ENCODE measurements at places on chromosomes 5 and 9. TPM values are rescaled to one million over a fixed set of nuclear protein-coding genes. Genes with fewer than 3 reads are reported as not detected.

CYLC2 gene
- not detected for total RNA-seq

GRCh38 chr5:79754865-79755555, 65.4 kb downstream of the CMYA5 start:
- no peak for DNase-seq

DNA sequence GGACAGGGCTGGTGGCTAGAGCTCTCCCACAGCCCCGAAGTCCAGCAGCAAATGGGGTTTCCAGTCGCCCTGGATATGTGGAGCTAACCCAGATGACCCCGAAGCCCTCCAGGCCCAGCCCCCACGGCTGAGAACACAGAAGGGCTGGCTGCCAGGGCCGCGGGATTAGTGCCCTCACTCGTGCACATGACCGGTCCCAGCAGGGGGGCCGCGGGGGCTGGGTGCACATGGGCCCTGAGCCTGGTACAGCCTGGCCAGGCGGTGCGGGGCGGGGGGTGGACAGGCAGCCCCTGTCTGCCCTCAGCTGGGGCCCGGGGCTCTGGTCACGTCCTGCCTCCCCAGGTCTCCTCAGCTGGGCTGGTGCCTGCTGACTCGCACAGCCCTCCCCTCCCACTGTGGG, 5.9 kb downstream of the SSNA1 start:
- no peak for DNase-seq

NOL8 gene
- 31.7 TPM for total RNA-seq

DNA sequence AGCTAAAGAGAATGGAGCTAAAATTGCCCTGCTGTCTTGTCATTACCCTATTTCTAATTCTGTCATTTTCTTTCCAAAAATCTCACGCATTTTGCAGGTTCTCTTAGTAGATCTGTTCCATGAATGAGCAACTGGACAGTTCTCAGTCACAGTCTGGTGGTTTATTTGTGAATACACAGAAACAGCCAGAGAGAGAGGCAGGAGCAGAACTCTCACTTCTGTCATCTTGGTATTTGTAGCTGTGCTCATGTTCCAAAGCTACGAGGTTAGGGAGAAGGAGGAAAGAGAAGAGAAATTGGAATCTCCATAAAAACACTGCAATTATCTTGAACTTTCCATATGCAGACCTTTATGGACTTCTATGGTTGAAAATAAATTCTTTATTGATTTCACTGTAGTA, 118.0 kb upstream of the OR13F1 start:
- DNase-seq = no peak

DNA sequence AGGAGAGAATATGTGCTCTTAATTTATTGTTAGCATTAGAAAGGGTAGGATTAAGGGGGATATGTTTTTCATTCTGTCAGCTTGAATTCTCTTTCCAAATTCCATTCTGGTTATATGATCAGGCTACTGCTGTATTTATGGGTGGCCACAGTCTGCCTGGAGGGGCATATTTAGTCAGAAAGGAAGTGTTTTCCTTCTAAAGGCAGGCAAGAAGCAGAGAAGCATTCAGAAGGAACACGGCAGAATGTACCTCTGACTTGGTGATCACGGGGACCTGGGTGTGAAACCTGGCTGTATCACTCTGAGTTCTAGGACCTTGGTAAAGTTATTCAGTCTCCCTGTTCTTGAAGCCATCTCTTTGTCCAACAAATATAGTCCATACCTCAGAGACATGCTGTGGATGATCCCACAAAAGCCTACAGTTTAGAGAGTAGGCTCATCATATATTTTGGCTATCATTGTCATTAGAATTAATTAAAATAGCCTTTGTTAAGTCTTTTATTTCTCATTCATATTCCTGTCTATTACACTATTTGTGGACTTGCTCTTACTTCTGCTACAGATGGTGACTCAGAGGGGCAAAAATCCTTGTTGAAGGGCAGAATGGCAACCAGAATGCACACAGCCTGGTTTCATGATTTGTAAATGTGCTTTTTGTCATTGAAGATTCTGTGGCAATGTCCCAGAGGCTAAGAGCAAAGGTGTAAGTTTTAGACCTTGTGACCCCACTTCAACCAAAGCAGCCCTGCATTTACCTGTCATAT, 2.7 kb downstream of the TNC start:
- no peak for DNase-seq

- no peak for DNase-seq
These were observed 33.9 kb downstream of the PSMB7 start for GRCh38 chr9:124381170-124381945.

DNA sequence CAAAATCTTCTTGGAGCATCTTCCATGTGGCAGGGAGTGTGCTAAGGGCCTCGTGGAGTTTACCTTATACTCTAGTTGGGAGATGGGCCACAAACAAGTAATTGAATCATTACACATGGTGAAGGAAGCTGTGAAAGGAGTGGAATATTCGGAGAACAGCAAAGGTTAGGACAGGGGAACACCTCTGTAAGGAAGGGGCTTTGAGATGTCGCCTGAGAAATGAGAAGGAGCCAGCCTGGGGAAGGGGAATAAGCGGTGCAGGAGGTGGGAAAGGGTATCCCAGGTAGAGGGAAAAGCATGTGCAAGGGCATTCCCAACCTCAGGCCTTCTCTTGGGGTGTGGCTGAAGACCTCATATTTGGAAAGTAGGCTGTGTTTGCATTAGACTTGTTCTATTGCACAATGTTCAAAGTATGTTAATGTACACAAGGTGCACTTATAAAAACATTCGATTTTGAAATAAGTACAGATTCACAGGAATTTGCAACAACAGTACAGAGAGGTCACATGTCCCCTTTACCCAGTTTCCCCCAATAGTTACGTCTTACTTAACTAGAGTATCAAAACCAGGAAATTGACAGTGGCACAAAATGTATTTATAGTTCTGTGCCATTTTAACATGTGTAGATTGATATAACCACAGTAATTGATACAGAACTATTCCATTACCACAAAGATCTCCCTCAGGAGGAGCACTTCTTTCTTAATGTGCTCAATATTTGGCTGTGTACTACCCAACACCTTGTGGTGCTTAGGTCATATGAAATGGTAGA, 2.4 kb upstream of the STOM start:
- no peak for DNase-seq

DNA sequence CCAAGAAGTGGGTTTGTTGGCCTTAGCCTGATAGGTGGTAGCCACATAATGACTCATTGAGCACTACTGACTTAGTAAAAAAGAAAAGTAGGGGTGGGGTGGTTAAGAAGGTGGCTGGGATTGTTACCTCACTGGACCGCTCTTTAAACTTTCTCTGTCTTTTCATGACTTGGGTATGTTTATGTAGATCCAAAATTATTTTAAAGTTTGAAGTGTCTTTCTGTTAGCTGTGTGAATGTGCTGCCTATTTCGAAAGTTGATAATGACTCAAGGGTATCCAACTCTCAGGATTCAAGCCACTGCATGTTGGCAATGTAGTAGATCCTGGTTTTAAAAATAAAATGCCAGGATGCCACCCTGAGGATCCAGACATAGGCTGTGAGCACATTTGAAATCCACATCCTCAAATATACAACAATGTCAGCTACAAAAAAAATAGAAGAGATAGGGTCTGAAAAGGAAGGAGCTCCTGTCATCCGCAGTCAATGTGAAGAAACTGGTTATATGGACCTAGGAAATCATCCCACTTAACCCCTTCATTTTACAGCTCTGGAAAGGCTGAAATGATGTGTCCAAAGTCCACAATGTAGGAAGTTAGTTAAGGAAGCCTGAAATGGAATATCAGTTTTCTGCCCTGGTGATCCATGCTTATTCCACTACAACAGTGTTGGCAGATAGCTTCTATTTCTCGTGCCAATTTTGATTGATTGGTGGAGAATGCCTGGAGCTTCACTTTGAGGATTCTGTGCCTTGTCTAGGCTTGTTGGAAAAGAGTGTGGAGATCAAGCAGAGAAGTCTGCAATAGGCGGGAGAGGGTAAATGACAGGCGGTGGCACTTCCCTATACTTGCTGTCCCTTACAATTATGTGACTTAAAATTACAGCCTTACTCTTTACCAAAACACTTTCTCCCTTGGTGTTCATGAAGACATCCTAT, 23.4 kb downstream of the ZNF462 start:
- DNase-seq = no peak

FOXD4 gene
- 0.29 TPM for total RNA-seq

DNA sequence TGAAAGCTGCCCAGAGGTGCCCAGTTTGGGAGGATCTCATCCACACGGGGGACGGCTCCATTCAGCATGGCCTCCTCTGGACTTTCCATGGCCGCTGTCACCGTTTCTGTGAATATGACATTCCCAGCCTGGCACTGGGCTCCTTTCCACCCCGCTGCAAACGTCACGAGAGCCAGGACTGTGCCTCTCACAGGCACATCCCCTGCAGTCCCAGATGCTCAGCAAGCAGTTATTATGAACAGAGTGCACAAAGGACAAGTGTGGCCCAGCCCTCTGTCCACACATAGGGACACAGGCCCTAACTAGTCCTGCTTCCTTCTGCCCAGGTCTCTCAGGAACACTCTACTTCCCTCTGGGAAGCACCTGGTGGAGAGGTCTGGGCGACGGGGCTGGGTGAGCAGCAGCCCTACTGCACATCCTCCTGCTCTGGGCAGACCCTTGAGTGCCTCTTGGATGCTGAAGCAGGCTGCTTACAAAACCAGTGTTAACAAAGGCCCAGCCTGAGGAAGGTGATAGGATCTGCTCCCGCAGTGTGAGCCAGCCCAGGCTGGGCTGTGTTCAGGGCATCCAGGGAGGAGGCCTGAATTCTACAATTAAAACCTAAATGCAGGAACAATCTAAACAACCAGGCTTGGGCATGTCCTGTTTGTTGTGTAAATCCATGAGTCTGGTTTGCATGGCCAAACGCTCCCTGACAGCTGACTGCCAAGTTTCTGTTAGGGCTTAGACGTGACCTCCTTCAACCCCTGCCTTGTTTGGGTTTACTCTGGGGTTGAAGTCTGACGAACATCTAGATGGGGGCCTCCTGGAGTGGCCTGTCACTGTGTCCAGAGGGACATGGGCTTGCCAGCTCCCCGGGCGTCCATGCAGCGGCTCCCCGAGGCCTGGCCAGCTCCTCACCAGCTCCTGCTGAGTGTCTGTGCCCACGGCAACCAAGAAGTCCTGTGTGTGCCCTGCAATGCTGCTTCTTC, 269.8 kb downstream of the GADD45G start:
- DNase-seq = peak; percentile 78

GRCh38 chr5:81925981-81926380, 45.8 kb upstream of the ATG10 start:
- no peak for DNase-seq

DNA sequence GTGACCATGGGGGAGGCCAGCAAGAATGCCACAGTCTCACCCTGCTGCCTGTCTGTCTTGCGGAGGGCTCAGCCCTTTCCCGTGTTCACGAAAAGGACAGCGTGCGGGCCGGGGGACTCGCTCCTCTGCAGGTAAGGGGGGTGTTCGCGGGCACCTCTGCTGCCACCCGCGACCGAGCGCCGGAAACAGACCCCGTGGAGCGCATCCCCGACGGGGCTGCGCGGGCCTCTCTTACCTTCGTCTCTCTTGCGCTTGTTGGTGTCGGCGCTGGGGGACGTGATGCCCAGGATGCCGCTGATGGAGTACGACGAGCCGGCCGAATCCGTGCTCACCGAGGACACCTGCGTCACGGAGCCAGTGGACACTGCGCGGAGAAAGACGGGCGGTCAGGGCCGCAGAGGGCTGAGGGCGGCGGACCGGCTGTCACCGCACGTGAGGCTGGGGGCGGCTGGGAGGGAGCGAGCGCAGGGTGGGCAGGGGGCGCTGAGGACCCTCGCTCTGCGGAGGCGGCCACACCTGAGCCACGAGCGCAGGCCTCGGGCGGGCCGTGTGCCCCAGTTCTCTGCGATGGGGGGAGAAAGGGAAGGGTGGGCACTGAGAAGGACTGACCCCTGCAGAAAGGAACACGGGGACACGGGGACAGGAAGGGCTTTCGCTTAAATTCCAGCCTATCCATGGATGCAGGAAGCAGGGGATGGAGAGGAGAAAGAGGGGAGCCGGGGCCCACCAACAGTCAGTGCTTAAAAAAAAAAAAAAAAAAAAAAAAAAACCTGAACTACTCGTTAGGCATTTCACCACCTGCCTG, 31.5 kb downstream of the PAX5 start:
- no peak for DNase-seq

RFESD gene
- 2.5 TPM for total RNA-seq

PCDHB9 gene
- total RNA-seq = 0.34 TPM

DNA sequence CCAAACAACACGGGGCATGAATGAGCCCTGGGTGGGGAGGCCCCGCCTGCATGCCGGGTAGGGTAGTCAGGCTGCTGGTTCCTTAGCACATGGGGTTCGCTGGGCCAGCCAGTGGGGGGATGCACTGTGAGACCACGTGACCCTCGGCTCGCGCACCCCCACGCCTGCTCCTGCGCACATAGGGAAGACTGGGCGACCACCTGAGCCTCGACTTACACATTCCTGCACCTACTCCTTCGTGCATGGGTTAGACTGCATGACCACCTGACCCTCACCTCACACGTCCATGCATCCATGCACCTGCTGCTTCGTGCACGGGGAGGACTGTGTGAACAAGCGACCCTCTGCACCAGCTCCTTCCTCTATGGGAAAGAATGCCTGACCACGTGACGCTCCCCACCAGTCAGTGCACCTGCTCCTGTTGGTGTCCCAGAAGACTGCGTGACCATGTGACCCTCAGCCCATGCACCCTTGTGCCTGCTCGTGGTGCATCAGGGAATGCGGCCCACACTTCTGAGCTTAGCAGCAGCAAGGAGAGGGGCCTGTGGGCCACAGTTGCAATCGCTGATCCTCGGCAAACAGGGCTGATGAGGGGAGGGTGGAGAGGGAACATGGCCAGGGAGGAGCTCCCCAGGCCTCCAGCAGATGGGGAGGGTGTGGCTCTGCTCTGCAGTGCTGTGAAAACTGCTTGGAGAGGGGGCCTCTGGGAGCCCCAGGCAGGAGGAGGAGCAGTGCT, 18.1 kb downstream of the LPCAT1 start:
- DNase-seq = no peak

PANK3 gene
- 75.6 TPM for total RNA-seq

- DNase-seq = no peak
These were observed 58.1 kb upstream of the SLC30A5 start for GRCh38 chr5:69035665-69036064.

PROP1 gene
- total RNA-seq = not detected

GRCh38 chr5:173888473-173889131, 453 bp downstream of the CPEB4 start:
- peak; percentile 50 for DNase-seq

PCDHB12 gene
- 3.4 TPM for total RNA-seq
